ENCODE measurements at places on chromosomes 7 and 10. TPM values are rescaled to one million over a fixed set of nuclear protein-coding genes. Genes with fewer than 3 reads are reported as not detected.

DNA sequence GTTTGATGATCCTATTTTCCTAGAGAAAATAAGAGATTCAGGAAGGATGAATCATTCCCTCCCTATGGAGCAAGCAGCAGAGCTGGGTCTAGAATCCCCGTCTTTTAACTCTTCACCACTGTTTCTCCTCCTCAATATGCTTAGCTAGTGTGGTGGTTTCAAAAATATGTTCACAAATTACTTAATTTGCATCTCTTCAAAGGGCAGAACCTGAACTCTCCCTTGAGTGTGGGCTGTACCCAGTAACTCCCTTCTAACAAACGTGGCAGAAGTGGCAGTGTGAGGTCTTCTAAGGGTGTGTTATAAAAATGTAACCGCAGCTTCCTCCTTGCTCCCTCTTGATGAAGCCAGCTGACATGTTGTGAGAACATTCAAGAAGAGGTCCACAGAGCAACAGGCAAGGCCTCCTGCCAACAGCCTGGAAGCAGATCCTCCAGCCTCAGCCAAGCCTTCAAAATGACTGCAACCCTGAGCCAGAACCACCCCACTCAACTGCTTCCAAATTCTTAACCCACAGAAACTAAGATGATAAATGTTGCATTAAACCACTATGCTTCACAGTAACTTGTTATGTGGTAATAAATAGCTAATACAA, 36.6 kb downstream of the SRPK2 start:
- peak; percentile 78 for DNase-seq

DNA sequence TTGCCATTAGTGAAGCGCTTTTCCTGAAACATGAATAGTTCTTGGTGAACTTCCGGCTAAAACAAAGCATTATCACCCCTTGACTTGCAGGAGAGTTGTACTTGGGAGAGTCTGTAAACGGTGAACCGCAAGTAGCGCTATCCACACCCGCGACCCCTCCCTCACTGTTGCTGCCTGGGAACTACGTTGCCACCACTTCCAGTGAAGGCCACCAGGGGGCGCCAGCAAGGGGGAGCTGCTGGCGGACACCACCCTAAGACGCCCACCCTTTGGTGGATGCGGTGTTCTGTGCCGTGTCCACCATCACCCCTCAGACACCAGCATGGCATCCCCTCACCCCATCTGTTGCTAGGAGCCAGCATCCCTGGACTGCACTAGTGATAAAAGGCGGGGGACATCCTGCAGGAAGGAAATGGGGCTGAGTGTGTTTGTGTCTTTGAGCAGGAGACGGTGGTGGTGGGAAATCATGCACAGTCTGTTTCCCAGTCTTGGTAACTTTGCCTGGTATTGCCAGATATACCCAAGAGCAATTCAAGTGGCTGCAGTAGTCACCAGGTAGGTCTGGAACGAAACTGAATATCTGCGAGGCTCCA, 298.2 kb downstream of the FRMD4A start:
- DNase-seq = peak; percentile 23

- no peak for DNase-seq
Measured at GRCh38 chr7:106127984-106128780, 16.1 kb upstream of the SYPL1 start.

GRCh38 chr10:95698415-95698814, 4.7 kb upstream of the TCTN3 start:
- no peak for DNase-seq

DNA sequence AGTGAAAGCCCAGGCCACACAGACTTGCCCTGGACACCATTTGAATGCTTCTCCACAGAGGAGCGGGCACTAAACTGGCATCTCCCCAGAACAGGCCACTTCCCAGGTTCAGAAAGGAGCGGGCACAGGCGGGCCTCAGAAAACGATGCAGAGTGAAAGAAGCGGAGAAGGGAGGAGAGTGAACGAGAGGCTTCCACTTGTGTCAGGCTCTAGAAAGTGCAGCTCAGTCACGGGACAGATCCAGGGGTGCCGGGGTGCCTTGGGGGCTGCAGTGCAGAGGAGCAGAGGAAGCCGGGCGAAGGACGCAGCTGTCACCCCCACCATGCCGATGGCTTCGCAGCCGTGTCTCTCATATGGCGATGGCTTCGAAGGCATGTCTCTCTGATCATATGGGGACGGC, 26.1 kb upstream of the PRKAR1B start:
- DNase-seq = peak; percentile 14

The PNLIPRP3 gene
- not detected for total RNA-seq

The IFIT1 gene
- total RNA-seq = 6.4 TPM

DNA sequence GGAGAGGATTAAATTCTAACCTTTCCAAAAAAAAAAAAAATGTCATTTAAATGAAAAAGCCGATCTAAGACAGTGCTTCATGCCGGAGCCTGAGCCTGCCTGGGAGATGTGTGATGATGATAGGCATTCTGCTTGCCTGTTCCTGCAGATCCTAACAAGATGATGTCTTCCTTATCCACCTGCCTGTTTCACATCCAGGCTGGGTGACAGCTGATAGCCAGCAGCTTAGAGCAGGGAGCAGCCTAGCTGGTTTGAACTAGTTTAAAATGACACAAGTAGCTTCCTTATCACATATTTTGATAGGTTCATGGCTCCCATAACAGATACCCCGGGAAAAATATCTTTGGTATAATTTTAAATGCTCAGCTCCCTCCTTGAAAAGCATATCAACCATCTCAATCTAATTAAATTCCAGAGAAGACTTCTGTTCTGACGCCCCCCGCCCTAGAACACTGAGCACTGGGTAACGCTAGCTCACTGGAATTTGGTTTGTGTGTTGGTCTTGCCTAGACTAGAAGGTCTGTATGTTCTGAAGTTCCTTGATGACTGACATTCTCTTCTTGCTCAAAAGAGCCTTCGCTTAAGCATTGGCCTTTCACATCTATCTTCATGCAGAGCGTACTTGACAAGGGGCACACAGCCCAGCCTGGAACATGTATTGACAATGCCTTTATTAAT, 96.9 kb upstream of the FGFR2 start:
- DNase-seq = no peak

The FAM241B gene
- total RNA-seq = 3.1 TPM

- DNase-seq = no peak
Measured at GRCh38 chr7:142876991-142877910, 8.3 kb downstream of the TRPV6 start.

The TMEM254 gene
- 12.0 TPM for total RNA-seq

DNA sequence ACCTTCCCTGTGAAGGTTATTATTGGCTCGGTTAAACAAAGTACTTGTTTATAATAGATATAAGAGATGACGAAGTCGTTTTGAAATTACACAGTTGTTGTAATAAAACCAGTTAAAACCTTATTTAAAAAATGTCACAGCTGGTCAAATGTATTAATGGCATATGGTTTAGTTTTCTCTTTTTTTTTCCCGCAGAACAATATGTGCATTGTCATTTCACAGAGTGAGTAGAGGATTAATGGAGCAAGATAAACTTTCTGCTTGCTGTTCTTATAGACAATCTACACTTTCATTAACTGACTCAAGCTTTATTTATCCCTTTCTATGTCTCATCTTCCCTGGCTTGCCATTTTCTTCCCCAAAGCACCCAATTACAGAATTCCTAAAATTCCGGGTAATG, 404.3 kb upstream of the NPVF start:
- DNase-seq = no peak

- no peak for DNase-seq
Measured at GRCh38 chr10:3424111-3424851, 251.7 kb upstream of the PITRM1 start.

GRCh38 chr7:157496416-157497275, 159.8 kb downstream of the DNAJB6 start:
- DNase-seq = no peak

The ZNF727 gene
- 18.1 TPM for total RNA-seq

GRCh38 chr7:126213876-126214275, 1038.9 kb downstream of the GRM8 start:
- DNase-seq = no peak

DNA sequence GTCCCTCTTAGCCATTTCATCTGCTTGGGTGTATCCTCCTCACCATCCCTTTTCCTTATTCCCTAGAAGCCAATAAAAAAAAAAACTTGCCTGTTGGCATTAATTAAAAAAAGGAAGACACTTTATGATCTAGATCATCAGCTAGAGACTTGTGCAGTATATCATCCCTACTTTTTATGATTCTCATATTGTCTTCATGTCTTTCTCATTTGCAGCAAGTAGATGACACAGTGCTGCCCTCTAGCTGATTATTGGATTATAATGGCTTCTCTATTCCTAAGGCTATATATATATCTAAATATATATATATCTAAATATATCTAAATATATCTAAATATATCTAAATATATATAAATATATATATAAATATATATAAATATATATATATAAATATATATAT, 272.4 kb upstream of the LRGUK start:
- no peak for DNase-seq

The MET gene
- 5.8 TPM for total RNA-seq

DNA sequence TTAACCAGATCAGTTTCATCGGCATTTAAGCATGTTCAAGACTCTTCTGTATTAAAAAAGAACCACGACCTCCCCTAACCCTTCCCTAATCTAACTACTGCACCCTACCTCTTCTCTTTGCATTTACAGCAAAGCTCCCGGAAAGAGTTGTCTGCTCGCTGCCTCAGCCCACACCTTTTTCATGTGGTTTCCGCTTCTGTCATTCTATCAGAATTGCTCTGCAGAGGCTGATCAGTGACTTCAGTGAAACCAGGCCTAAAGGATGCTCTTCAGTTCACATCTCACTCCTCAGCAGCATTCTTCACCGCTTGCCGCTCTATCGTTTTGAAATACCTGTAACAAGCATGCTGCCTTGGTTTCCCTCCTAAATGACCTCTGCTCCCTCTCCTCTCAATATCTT, 160.9 kb downstream of the SDK1 start:
- DNase-seq = no peak

DNA sequence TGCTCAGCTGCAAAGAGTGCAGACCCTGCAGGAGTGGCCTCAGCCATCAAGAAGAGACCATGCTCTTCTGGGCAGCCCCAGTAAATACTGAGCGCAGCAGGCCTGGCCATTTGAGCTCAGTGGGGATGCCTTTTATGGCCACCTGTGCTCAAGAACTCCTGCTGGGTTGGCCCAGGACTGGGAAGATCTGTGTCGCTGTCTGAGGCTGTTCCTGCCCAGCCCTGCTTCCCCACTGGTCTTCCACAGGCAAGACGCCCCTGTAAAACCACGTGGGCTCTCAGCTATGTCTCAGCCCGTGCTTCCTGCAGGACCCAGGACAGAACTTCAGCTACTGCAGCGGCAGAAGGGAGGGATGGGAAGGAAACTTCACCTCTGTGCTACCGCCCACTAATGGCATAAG, 10.5 kb upstream of the PPIF start:
- no peak for DNase-seq

GRCh38 chr10:62582101-62582705, 208.0 kb downstream of the ZNF365 start:
- DNase-seq = no peak
